Choroid plexus epithelial cell (primary cell): ENCODE measurements at places on chromosomes 13 and 19.

- no peak for DNase-seq
Observed at GRCh38 chr13:72170571-72170970, 303.6 kb upstream of the DACH1 start.

GRCh38 chr13:43797869-43798268 is 11.1 kb upstream of the ENOX1 start:
- DNase-seq: peak; percentile 47

DNA sequence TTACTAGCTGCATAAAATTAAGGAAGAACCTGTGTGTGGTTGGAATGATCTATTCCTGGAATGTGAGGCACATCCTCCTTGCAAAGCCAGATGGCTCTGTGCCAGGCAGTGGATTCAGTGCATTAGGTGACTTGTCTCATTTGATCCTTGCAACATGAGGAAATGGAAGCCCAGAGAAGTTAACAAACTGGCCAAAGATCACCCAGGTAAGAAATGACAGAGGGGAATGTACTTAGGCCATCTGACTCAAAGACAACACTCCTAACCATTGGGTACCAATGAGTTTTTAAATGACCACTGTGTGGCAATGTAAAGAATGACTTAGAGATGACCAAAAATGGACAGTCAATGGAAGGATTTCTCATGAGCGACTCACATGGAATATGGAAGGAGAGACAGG is 114.2 kb upstream of the RXFP2 start:
- DNase-seq: no peak

DNA sequence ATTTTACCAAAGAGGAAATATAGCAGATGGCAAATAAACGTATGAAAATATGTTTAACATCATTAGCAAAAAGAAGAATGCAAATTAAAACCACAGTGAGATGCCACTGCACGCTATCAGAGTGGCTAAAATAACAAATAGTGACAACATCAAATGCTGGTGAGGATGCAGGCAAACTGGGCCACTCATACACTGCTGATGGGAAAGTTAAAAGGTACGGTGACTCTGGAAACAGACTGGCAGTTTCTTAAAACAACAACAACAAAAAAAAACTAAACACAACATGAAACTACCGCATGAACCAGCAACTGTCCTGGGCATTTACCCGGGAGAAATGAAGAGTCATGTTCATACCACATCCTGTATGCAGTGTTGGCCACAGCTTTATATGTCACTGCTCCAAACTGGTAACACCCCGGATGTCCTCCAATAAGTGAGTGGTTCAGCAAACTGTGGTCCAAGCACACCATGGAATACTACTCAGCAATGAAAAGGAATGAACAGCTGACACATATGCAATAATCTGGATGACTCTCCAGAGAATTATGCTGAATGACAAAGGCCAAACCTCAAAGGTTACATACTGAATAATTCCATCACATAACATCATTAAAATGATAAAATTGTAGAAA is 22.3 kb downstream of the EPS15L1 start:
- peak; percentile 68 for DNase-seq

- no peak for DNase-seq
Observed at GRCh38 chr19:29188289-29189032, 24.5 kb downstream of the UQCRFS1 start.

DNA sequence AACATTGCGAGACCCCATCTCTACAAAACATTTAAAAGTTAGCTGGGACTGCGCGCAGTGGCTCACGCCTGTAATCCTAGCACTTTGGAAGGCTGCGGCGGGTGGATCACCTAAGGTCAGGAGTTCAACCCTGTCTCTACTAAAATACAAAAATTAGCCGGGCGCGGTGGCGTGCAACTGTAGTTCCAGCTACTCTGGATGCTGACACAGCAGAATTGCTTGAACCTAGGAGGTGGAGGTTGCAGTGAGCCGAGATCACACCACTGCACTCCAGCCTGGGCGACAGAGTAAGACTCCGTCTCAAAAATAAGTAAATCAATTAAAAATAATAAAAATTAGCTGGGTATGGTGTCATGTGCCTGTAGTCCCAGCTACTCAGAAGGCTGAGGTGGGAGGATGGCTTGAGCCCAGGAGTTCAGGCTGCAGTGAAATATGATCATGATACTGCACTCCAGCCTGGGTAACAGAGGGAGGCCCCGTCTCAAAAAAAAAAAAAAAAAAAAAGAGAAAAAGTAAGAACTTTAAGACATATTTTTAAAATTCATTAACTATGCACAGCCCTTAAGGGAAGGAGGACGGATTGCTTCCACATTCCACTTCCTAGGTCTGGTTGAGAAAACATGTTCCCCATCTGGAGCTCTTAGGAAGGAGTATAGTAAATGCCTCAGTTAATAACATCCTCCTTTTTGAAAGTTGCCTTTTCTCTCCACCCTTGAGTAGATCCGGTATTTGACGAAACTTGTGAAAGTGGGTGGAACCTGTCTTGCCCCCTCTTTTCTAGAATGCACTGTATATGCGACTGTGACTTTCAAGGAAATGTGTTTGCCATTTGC is 26.1 kb downstream of the EXOC3L2 start:
- peak; percentile 4 for DNase-seq

DNA sequence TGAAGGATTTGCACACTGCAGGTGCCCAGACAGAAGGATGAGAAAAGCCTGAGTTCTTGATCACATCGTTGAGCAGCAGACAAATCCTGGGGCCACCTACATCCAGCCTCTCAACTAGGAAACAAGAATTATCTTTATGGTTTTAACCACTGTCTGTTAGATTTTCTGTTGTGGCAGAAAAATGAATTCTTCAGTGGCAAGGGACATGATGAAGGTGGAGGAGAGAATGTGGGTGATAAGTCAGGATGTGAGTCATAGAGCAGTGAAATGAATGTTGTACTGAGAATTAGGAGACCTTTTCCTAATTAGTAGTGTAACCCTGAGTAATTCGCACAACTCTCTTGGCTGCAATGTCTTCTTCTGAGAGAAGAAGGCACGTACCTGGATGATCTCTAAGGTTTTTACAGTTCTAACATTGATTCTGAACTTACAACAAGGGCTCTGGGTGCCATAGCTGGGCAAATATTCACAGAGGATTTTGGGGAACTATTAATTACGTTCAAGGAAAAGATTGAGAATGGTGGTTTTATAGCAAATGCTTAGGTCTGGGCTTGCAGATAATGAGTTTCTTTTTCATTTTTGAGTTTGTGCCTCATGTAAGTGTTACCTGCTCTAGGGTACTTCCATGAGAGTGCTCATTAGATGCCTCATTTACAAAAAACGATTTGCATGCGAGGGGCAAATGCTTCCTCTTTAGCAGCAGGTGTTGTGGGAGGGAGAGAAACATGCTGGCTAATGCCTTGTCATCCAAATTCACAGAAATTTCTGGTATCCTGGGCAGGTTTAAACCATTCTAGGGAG is 111.0 kb upstream of the KL start:
- DNase-seq: peak; percentile 24

DNA sequence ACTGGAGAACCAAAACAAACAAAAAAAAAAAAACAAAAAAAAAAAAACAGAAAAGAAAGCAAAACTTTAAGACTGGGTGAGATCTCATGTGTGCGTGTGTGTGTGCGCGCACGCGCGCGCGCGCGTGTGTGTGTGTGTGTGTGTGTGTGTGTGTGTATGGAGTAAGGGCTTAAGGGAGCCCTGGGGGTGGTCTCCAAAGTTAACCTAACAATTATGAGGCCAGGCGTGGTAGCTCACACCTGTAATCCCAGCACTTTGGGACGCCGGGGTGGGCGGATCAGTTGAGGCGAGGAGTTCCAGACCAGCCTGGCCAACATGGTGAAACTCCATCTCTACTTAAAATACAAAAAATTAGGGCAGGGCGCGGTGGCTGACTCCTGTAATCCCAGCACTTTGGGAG is 46.7 kb downstream of the CYP4F22 start:
- no peak for DNase-seq

- DNase-seq: no peak
Observed at GRCh38 chr13:48159401-48159800, 64.5 kb upstream of the MED4 start.

- DNase-seq: no peak
Observed at GRCh38 chr19:15759962-15760565, 22.3 kb downstream of the OR10H3 start.

- DNase-seq: no peak
Observed at GRCh38 chr13:99347335-99347878, 40.2 kb upstream of the GPR183 start.

DNA sequence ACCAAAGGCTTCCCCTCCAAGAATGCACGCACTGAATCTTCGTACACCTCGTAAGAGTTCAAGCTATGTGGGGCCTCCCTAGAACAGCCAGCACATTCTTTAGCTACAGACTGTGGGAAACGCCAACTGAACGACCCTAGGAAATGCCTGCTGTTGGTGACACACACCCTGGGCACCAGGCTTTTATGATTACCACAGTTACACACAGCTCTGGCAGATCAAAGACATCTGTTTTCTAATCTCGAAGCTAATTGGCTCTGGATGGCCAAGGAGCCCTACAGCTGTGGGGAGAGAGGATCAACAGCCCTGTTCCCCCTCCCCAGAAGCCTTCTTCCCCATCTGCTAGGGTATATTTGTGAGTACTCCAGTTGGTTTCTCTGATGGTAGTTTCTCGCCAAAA is 123.0 kb downstream of the COL4A1 start:
- DNase-seq: peak; percentile 32

DNA sequence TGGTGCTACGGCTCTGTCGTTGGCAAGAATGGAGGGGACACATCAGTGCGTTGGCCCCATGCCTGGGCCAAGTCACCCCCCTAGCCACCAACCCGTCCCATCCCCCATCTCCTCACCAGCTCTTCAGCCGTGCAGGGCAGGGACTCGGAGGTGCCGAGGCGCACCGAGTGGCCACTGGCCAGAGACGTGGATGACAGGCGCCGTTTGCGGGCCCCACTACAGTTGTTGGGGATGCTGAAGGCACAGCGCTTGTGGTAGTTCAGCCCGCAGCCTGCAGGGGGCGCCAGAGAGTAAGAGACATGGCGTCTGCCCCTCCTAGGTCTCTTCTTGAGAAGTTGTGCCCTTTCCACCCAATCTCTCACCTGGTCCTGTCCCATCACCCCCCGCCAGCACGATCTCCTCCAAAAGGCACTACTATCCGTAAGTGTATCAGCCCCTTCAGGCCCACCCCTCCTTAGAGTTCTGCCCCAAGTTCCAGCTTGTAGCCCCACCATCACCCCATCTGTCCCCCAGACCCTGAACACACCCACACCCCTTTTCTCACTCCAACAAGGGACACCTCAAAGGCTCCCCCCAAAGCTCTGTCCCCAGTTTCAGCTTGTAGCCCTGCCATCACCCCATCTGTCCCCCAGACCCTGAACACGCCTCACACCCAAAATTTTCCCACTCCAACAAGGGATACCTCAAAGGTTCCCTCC is 12.4 kb downstream of the PRKD2 start:
- peak; percentile 52 for DNase-seq

- DNase-seq: no peak
Observed at GRCh38 chr13:28349371-28349770, 145.6 kb downstream of the FLT1 start.

- DNase-seq: no peak
Observed at GRCh38 chr19:5809053-5809452, 4.2 kb downstream of the NRTN start.

DNA sequence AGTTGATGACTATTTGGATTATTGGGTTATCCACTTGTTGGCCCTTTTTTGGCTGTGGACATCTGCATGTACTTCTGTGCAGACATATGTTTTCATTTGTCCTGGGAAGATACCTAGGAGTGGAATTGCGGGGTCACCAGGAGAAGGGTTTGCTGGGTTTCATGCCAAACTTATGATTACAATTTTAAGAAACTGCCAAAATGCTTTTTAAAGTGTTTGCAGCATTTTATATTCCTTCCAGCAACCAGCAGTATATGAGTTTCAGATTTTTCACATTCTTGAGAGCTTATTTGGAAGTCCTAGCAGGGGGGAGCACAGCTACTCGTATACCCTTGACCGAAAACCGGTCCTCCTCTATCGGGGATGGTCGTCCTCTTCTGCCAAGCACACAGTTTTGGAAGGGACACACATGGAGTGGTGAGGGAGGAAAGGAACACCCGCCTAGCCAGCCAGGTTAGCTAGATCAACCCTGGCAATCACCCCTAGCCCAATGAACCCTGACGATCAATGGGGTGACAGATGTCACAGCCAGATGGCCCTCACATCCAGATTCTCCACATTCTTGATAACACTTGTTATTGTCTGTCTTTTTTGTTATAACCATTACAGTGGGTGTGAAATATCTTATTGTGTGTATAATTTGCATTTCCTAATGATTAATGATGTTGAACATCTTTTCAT is 26.7 kb upstream of the RNF113B start:
- DNase-seq: no peak

DNA sequence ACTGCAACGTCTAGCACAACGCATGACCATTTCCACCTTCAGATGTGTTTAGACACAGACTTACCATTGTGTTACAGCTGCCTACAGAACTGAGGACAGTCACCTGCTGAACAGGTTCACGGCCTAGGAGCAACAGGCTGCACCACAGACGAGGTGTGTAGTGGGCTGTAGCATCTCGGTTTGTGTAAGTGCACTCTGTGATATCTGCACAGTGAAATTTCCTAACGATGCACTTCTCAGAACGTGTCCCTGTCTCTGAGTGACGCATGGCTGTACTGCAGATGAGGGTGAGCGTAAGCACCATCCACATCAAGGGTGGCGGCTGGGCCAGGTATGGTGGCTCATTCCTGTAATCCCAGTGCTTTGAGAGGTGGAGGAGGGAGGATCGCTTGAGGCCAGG is 15.2 kb downstream of the DCUN1D2 start:
- no peak for DNase-seq

- peak; percentile 70 for DNase-seq
Observed at GRCh38 chr19:46958532-46958931, 61.1 kb upstream of the NPAS1 start.

GRCh38 chr13:100212904-100213553 is 124.1 kb downstream of the PCCA start:
- DNase-seq: no peak

DNA sequence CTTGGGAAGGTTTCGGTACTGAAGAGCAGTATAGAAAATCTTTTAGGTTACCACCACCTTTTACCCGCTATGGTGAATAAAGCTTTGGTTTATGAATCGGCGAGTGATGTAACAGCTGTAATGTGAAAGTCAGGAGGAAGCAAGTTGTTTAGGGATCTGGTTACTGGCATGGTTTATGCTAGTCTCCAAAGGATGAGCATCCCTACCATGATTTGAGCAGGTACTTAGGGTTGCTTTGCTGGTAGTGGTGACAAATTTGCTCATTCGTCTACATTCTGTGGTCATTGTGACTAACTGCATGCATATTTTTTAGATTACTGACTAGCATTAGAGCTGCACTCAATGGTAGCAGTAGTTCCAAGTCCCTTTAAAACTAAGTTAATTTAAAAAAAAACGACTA is 104.1 kb downstream of the FRY start:
- DNase-seq: peak; percentile 30

- DNase-seq: no peak
Observed at GRCh38 chr13:53266757-53267156, 238.1 kb downstream of the OLFM4 start.
